ENCODE measurements at places on chromosomes 2 and 18.
A peak's percentile ranks its signal among the peaks of the same experiment; 100 is the strongest.

DNA sequence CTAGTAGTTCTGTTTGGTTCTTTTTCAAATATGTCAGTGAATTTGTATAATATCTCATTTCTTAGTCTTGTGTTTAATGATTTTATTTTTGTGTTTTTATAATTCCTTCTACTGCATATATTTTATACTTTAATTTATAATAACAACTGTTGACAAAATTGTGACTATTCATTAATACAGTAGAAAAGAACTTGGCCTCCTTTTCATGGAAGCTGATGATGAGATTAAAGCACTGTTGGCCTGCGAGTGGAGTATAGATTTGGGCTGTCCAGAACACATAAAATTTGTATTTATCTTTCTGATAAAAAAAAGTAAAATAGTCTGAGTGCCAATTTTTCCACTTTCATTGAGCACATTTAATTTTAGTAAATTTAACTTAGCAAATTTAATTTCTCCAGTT lies 12.1 kb downstream of the CFLAR start:
- DNase-seq: no peak

GRCh38 chr18:27144672-27145071 lies 40.4 kb downstream of the CHST9 start:
- DNase-seq: no peak

DNA sequence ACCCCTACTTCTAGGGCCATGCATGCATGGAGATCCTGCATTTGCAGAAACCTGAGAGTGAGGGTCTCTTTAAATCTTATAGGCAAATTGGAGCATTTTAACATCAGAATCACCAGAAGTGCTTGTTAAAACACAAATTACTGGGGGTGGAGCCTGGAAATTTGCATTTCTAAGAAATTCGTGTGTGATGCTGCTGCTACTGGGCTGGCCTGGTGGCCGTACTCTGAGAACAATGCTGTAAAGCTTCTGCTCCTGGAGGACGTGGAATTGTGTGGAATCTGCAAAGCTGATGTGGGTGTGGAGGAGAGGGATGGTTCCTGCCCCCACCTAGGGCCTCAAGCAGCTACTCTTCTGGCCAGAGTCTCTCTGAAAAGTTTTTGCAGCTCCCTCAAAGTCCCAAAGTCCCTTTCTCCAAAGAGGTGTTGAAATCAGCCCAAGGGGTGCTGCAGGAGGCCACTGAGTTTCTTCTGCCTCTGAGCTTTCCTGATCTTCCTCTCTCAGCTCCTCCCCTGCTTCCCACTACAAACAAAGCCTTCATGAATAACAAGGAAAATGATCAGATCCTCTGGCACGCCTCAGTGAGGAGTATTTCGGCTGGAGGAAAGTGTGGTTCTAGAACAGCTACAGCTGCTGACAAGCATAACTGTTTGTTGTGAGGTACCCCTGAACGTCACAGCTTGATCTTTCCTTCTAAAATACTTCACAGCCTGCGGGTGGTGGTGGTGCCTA lies 508.3 kb downstream of the CNTNAP5 start:
- no peak for DNase-seq

- no peak for DNase-seq
These were observed 2.7 kb downstream of the CDH7 start for GRCh38 chr18:65753520-65753919.

- no peak for DNase-seq
These were observed 1204.0 kb upstream of the ZEB2 start for GRCh38 chr2:145723872-145724271.

GRCh38 chr2:48165070-48165753 lies 258.9 kb upstream of the FBXO11 start:
- DNase-seq: no peak

GRCh38 chr2:42569116-42569711 lies 782 bp downstream of the MTA3 start:
- DNase-seq: no peak

DNA sequence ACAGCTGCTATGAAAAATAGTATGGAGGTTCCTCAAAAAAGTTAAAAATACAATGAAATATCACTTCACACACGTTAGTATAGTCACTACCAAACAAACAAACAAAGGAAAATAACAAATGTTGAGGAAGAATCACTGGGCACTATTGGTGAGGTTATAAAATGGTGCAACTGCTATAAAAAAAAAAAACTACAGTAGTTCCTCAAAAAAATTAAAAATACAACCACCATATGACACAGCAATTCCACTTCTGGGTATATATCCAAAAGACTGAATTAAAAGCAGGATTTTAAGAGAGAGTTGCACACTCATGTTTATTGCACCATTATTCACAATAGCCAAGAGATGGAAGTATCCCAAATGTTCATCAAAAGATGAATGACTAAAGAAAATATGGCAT lies 80.9 kb upstream of the POU3F3 start:
- DNase-seq: no peak

DNA sequence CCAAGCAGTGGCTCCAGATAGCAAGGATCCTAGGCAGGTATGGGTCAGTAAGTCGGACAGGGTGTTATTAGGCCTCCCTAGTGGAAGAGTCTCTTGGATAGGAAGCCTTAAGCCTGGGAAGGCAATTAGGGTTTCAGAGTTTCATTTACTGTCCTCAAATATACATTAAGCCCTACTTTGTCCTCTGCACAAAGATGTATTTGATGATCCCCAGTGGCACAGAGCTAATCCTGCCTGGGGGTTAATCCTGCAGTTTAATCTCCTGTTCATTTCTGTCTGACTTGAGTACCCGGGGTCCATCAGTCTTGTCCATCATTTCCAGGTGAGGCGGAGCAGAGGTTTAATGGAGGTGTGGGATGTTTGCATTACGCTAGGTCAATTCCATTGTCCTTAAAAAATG lies 62.0 kb downstream of the MTCL1 start:
- DNase-seq: no peak

GRCh38 chr2:30934066-30934465 lies 126.8 kb upstream of the CAPN13 start:
- DNase-seq: no peak

GRCh38 chr2:208097313-208097712 lies 27.0 kb downstream of the CRYGD start:
- no peak for DNase-seq

DNA sequence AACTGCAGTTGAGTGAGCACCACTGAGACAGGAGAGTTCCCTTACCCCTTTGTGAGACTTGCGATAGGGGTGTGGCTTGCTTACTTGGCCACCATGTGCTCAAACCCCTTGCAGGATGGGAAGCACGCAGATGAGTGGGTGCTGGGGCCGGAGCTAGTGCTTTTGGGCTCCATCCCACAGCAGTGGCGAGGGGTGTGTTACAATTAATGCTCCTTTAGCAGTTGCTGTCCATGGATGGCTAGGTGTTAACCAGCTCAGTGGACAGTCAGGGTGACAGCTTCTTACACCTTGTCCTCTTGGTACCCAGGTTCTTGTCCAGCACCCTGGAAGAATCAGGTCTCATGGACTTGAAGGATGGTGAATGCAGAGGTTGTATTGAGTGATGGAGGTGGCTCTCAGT lies 103.9 kb downstream of the SH3RF3 start:
- DNase-seq: no peak

DNA sequence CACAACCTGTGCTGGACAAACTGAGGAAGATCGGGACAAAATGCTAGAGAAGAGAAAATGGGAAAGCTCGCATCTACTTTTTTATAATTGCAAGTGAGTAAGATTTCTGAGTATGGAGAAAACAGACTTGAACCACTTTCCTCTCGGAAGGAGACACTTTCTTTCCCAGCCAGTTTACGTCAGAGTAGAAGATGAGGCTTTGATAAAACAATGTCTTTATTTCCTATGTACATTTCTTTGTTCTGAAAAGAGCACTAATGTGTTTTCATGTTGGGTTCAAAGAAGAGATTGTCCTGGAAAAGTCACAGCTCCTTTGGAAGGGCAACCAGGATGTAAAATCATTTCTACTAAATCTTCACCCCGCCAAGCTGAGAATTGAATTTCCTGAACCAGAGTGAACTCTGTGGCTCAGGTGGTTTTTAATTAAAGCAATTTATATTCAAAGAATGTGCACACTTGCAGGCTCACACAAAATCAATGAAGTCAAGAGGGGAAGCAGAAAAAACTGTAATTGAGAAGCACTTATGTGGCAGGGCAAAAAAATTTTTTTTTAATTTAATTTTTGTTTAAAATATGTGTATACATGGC lies 23.4 kb upstream of the ITGA6 start:
- no peak for DNase-seq

GRCh38 chr2:205273627-205274026 lies 408.7 kb upstream of the NRP2 start:
- DNase-seq: no peak

DNA sequence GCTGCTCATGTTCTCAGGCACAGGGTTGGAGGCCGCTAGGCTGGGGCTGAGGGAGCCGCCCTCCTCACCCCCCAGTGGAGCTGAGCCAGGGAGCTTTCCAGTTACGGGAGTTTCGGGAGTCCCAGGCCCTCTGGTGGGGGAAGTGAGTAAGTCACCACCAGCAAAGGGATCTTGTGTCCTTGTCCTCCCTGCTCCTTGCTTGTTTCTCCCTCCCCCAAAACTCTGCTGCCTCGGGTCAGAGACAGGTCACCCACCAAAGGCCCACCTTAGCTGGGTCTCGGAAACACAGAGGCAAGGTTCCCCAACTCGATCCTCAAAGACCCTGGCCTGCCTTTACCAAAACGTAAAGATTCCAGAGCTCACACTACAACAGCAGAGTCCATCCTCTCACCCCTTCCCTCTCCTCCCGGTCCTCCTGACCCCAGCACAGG lies 60.5 kb upstream of the POMC start:
- DNase-seq: peak; percentile 50

GRCh38 chr18:55319459-55320193 lies 268.4 kb downstream of the TCF4 start:
- no peak for DNase-seq

GRCh38 chr2:3041841-3042600 lies 335.6 kb downstream of the EIPR1 start:
- no peak for DNase-seq

GRCh38 chr18:58557008-58557435 lies 71.9 kb downstream of the ALPK2 start:
- no peak for DNase-seq

- DNase-seq: no peak
These were observed 19.6 kb upstream of the SEH1L start for GRCh38 chr18:12928206-12928605.

GRCh38 chr18:45619826-45620201 lies 4.5 kb downstream of the SLC14A2 start:
- no peak for DNase-seq

DNA sequence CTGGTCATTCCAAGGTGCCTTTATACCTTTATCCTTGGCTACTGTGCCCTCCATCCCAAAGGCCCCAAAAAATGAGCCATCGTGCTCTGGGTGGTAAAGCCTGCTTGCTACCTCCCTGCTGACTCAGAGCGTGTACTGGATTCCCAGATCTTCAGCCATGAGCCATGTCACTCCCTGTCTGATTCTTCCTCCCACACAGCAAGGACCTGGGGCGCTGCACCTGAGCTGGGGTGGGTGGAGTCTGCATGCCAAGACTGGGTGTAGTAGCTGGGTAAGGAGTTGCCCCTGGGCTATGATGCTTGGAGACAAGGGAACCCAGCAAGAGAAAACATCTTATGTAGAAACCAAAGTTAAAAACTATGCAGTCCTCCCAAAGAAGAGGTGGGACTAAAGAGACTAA lies 37.2 kb upstream of the APCDD1 start:
- DNase-seq: no peak

DNA sequence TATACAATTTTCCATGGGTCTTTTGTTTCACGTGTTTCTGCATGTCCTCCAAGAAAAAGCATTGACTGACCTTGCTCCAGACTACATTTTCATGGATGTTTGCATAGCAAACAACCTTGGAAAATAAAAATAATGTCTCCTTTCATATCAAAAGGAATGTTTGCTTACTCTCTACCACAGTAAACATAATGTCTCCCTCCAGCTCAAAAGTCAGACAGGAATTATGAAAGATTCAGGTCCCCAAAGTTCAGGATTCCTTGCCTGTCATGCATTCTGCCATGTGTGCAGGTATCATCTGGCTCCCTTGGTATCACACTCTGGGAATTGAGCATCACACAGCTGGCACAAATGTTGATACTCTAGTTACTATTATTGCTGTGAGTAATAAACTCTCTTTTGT lies 103.1 kb upstream of the ZC3H15 start:
- no peak for DNase-seq

GRCh38 chr2:67792191-67792590 lies 270.6 kb downstream of the C1D start:
- no peak for DNase-seq

DNA sequence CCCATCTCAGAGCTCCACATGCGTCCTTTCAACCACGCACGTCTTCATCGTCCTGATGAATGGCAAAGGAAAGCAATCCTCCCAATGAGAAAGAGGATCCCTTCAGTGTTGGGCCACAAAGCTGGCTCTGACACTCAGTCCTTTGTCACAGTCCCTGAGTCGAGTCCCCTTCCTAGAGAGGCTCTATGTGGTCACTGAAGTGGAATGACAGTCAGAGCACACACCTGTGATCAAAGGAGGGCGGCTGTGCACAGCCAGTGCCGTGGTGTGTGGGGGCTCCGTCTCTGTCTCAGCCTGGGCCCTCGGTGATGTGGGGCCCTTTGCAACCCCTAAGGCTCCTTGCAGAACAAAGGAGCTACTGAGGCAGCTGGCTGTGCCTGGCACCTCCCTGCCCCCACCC lies 157.3 kb upstream of the APCDD1 start:
- no peak for DNase-seq

DNA sequence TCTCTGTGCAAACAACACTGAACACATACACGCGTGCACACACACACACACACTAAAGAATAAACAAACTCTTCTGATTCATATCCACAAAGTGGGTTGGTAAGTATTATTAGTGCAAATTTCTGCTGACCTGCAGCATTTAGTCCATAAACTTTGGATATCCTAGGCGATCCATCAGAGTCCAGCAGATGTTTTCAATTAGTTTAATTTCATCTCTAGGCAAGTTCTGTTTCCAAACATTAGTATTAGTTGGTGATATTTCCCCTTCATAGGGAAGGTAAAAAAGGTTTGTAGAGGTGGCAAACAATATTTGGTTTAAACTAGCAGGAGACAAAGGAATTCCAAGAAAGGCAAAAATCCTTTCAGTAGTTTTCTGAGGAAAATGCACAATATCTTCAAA lies 5.7 kb downstream of the DSEL start:
- DNase-seq: no peak

DNA sequence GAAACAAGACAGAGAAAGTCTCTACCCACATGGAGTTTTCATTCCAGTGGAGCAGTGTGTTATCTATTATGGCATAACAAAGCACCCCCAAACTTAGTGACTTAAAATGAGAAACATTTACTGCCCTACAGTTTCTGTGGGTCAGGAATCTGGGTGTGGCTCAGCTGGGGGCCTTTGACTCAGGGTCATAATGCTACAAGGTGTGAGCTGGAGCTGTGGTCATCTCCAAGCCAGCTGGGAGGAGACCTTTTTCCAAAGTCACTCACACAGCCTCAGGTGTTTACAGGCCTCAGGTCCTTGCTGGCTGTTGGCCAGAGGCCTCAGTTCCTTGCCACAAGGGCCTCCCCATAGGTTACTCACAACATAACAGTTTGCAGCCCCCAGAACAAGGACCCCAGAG lies 169.2 kb downstream of the ETAA1 start:
- DNase-seq: no peak

GRCh38 chr2:206154197-206154596 lies 5.0 kb downstream of the NDUFS1 start:
- DNase-seq: no peak

GRCh38 chr2:219425238-219426067 lies 7.3 kb downstream of the DES start:
- no peak for DNase-seq

- DNase-seq: no peak
These were observed 153.5 kb downstream of the PXDN start for GRCh38 chr2:1590596-1591460.

- DNase-seq: peak; percentile 53
These were observed 1.8 kb upstream of the RNPEPL1 start for GRCh38 chr2:240566203-240567136.

- DNase-seq: no peak
These were observed 88.1 kb downstream of the MCFD2 start for GRCh38 chr2:46827274-46828134.
